Activated CD4-positive, alpha-beta T cell treated with anti-CD3 and anti-CD28 coated beads, Interleukin-2, amount 10 ng/mL, durations not matched to agents 24 days and 14 days (primary cell): ENCODE measurements at places on chromosomes 5 and 9.

DNA sequence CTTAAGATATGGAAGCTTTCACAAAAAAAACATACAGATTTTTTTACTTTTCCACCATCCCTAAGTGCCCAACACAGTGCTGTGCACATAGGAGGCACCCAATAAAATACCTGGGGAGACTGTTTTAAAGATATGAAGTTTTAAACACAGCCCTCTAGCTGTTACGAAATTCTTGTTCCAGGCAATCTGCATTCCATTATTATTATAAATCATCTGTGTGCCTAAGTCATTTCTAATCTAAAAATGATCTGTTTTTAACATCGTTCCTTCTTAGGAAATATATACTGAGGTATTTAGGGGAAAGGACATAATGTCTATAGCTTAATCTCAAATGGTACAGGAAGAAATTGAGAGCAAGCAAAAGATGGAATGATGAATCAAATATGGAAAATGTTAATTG lies 32.7 kb upstream of the ISCA1 start:
- DNase-seq = no peak

- DNase-seq = no peak
These were observed 17.2 kb downstream of the HNRNPH1 start for GRCh38 chr5:179606071-179606909.

- DNase-seq = no peak
These were observed 24.7 kb upstream of the TAS2R1 start for GRCh38 chr5:9654886-9655285.

DNA sequence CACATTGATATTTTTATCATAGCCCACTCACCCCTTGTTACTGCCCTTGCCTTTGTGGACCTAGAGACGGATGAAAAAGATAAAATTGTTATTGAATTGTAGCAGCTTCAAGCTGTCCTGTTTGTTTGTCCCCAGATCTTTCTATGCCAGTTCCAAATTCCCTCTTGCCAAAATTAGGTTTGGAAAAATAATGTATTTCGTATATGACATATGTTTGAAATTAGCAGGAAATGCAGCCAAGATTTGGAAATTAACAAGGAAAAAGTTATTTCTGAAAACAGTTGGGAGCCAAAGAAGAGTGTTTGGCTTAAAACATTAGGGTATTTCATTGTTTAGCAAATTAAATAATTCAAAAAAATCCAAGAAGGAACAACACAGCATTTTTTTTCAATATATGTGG lies 33.5 kb downstream of the SPATA31D1 start:
- no peak for DNase-seq

GRCh38 chr5:59842999-59843398 lies 50.5 kb downstream of the PDE4D start:
- no peak for DNase-seq

DNA sequence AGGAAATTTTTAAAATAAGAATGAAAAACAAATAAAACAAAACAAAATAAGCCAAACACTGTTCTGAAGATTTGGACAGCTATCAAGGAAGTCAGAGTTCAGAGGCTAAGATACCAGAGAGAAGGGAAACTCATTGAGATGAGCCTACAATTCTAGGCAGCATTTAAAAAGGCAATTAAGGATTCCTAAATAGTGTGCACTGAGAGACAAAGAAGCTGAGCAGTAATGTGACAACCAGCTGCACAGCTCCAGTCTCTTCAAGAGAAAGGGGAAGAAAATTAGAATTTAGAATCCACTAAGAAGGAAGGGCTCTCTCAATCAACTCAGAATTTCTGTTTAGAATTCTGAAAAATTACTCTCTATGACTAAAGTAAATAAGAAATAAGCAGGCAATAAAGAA lies 246.7 kb upstream of the COX7C start:
- DNase-seq = no peak
